Suprapubic skin (tissue), 4 donors: ENCODE measurements at places on chromosomes 4 and X. TPM values are rescaled to one million over a fixed set of nuclear protein-coding genes. Genes with fewer than 3 reads are reported as not detected.

GRCh38 chr4:60923075-60923474 lies 277.1 kb upstream of the ADGRL3 start:
- H3K4me1 ChIP-seq: no peaks in the 10 kb centered on the region
- H3K27me3 ChIP-seq: no peaks in the 10 kb centered on the region
- no peak overlapping the region for H3K4me3 ChIP-seq

GRCh38 chrX:151184705-151185104 lies 8.3 kb downstream of the GPR50 start:
- H3K4me3 ChIP-seq: no peak overlapping the region
- H3K27ac ChIP-seq: no peak overlapping the region
- DNase-seq: no peak
- no peaks in the 10 kb centered on the region for H3K36me3 ChIP-seq

The PPID gene
- total RNA-seq: 8.1 TPM

The XAGE2 gene
- total RNA-seq: not detected

GRCh38 chrX:3461397-3462165 lies 115.1 kb upstream of the MXRA5 start:
- no peaks in the 10 kb centered on the region for H3K4me1 ChIP-seq
- H3K27ac ChIP-seq: no peak overlapping the region
- H3K36me3 ChIP-seq: no peaks in the 10 kb centered on the region
- no peak for DNase-seq
- no peaks in the 10 kb centered on the region for H3K27me3 ChIP-seq
